ENCODE measurements at places on chromosomes 6 and 20.

DNA sequence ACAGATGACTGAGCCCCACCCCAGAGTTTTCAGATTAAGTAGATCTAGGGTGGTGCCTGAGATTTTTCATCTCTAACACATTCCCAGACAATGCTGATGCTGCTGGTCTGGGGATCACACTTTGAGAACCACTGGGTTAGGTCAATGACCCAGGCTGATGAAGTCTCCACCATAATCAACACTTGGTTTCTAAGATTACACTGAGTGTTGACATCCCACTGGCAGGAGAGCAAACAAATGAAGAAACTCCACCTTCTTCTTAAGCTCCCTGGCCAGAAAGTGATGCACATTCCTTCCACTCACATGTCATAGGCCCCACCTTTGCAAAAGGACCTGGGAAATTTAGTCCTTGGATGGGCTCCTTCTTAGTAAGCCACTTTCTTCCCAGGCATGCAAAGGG lies 53.1 kb downstream of the MAFB start:
- DNase-seq, result no peak

DNA sequence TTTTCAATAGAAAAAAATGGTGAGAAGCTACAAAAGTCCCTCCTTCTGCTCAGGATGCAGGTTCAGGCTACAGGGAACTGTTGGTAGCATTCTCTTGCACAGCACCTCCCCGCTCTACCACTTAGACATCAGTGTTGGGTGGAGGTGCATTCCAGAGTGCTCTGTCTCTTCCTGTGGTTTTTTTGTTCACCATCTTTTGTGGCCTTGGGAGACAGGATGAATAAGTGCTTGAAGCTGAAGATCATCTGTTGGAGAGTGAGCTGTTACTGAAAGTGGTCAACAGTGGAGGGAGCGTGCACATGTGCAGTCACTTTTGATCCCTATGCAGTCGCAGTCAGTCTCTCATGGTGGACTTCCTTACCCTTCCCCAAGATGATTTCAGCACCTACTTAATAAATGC lies 16.6 kb upstream of the BTBD3 start:
- DNase-seq, result peak; percentile 34

DNA sequence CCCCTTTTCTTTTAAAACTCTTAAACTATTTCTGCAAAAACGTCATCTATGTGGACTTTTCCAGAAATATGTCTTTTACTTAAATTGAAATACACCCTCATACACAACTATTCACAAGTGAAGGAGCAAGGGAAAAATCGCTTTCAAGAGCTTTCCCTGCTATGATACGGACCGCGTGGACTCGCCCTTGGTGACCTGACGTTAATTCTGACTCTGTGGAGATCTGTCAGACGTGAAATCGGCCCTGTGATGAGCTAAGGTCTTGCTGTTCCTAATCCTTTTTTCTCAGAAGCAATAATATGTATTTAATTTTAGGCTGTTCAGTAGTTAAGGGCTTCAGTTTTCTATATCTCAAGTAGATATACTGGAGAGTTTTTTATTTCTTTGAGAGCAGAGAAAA lies 113.6 kb downstream of the RPP40 start:
- no peak for DNase-seq

- DNase-seq, result no peak
Measured at GRCh38 chr20:5349448-5349847, 32.7 kb upstream of the PROKR2 start.

- no peak for DNase-seq
Measured at GRCh38 chr6:55047451-55048044, 126.8 kb upstream of the HCRTR2 start.

- DNase-seq, result peak; percentile 75
Measured at GRCh38 chr20:33443512-33444239, at the start of gene SNTA1. Gene SNTA1 (minus strand): TSS chr20:33443763. CDS start chr20:33443620, 143 bp downstream.

DNA sequence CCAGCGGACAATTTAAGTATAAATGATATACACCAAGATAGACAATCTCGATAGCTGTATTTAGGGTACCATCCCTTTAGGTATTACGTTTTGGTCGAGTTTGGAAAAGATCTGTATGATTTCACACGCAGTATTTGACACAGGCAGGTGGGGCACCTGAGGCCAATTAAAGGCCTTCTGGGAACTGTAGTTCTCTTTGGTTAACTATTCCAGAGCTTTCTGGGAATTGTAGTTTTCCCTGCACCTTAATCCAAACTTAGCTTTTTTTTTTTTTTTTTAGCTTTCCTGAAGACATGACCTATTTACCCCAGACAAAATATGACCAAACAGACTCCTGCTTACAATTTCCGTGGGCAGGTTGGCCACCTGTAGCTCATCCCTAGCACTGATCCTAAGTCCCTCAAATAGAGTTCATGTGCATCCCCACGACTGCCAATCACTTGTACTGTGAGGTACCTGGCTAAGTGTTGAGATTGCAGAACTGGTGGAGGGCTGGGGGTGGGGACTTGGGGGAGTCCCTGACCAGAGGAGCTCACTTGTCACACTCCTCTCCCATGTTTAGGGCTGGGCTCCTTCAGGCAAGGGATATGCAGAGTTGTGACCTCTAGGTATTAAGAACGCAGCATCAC lies 999 bp upstream of the EHMT2 start:
- peak; percentile 71 for DNase-seq

DNA sequence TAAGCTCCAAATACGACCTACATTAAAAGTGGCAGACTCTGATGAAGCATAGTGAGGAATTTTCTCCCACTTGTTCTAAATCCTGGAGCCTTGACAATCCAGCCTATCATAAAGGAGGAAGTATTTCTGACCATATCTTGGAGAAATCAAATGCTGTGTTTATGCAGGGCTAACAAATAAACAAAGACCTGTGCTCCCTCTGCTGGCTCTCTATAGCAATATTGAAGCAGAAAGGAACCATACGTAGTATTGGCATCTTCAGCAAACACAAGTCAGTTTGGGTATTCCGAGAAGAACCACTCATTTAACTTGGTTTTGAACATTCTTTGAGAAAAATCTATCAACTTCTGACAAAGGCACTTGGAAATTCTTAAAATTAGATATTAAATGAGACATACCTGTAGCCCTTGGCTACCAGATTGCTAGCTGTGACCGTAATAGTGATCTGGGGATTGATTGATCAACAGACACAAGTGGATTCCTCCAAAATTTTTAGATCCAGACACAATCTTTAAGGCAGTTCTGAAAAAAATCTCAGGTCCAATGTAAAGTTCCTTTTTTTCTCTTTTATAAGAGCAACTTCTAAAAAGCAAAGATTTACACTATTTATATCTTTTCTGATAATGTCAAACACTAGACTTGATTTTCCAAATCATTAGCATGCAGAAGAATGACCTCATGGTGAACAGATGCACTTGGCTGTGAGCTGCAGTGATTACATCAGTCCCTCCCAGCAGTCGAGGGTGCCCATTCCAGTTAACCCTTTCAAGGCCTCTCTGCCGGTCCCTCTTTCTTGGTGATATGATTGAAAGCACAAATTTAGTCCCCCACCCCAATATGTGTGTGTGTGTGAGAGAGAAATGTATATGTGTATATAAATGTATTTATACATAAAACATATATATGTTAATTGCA lies 40.2 kb downstream of the INSM1 start:
- no peak for DNase-seq

- DNase-seq, result no peak
Measured at GRCh38 chr20:43746344-43747137, 19.7 kb upstream of the GTSF1L start.

GRCh38 chr6:124870611-124871459 lies 91.4 kb upstream of the RNF217 start:
- DNase-seq, result no peak

GRCh38 chr20:37294262-37294981 lies 5.0 kb downstream of the MANBAL start:
- no peak for DNase-seq

DNA sequence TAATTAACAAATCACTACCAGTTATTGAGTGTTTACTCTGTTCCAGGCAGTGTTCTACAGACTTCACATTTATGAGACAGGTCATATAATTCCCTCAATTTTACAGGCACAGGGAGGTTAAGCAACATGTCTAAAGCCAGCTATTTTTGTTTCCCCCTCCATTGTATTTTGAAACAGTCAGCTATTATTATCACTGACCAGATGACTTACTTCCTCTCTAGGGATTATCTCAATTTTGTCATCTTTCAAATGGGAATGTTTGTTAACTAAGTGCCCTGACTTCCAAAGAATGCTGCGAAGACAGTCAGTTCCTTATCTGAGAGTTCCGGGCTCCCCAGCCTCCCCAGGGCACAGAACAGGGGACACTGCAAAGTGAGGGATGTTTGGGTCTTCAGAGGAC lies 5.6 kb upstream of the CNPY3 start:
- no peak for DNase-seq

DNA sequence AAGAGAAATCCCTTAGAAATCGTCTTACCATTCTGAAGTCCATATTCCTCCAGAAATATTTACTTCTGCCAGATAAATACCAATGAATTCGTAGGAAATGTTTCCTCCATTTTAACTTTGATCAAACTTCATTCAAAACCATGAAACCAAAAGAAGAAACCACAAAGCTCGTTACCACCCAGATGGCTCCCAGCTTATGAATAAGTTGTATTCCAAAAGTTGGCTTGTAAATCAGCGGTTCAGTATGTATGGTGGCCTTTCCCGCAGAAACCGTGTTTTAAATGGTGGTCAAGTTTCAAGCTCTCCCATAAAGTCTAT lies 73.6 kb upstream of the RIPOR2 start:
- DNase-seq, result no peak

- no peak for DNase-seq
Measured at GRCh38 chr6:110517034-110517433, 40.6 kb upstream of the SLC22A16 start.

DNA sequence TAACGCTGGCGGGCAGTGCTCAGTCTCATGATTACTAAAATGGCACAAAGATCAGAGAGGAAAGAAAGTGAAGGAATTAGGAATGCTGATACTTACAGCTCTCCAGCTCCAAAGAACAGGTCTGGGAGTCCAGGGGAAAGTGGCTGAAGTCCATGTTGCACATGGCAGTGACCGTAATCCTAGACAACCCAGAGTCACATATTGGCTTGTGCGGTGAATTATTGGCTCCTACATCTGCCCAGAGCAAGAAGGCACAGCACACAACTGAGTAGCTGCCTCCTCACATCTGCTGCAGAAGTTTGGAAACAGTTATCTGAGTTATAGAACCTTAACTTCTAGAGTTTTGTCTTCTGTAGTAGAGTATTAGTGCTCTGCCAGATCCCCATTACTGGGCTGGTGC lies 47.2 kb downstream of the GABRR2 start:
- no peak for DNase-seq

- DNase-seq, result no peak
Measured at GRCh38 chr20:46647469-46647868, 3.8 kb downstream of the SLC13A3 start.

DNA sequence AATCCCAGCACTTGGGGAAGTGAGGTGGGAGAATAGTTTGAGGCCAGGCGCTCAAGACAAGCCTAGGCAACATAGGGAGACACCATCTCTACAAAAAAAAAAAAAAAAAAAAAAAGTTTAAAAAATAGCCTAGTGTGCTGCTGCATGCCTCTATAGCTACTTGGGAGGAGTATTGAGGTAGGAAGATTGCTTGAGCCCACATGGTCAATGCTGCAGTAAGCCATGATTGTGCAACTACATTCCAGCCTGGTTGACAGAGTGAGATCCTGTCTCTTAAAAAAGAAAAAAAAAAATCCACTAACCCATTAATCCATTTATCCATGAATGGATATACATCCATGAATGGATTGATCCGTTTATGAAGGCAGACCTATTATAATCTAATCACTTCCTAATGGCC lies 1064.6 kb upstream of the EYS start:
- DNase-seq, result no peak

DNA sequence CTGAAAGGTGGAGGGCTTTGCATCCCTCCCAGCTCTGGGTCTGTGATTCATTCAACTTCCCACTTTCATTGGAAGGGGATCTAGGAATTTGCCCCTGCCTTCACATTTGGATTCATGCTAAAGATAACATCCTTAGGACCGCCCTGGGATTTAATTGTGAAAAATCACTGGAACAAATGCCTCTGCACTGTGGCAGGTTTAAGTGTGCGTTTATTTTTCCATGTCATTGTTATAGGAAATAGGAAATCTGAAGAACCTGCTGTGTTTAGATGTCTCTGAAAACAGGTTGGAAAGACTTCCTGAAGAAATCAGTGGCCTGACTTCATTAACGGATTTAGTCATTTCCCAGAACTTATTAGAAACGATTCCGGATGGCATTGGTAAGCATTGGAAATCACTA lies 104.7 kb downstream of the LRRC1 start:
- no peak for DNase-seq

Measured in Caki2 (cell line).